NCI-H2107 (cell line): ENCODE measurements at places on chromosomes 12 and 14.

DNA sequence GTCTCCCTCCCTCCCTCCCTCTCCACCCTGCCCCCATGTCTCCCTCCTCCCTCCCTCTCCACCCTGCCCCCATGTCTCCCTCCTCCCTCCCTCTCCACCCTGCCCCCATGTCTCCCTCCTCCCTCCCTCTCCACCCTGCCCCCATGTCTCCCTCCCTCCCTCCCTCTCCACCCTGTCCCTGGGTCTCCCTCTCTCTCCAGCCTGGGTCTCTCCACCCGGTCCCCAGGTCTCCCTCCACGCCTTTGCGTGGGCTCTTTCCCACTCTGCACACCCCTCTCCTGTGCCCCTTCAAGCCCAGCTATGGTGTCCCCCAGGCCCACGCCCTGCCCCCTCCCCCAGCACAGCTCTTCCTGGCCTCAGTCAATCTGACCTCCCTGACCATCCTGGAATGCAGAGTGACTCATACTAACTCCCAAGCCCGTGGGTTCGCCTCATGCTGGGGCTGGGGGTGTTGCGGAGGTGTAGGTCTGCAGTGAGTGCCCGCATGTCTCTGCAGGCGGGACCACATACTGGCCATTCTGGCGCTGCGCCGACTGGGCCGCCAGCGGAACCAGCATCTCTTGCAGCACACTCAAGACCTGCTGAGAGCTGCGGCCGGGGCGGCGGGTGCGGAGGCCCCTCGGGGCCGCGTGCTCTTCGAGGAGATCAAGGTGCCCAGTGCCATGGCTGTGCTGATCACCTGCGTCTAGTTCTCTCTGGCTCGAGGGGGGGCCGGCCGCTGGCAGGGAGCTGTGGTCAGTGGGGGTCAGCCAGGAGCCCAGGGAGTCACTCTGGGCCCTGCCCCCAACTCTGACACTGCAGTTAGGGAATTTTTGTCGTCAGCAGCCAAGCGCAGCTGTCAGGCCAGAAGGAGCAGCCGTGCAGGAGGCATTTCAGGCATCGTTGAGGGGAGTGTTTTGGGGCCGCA is 13.5 kb upstream of the TNFAIP2 start:
- DNase-seq = no peak

DNA sequence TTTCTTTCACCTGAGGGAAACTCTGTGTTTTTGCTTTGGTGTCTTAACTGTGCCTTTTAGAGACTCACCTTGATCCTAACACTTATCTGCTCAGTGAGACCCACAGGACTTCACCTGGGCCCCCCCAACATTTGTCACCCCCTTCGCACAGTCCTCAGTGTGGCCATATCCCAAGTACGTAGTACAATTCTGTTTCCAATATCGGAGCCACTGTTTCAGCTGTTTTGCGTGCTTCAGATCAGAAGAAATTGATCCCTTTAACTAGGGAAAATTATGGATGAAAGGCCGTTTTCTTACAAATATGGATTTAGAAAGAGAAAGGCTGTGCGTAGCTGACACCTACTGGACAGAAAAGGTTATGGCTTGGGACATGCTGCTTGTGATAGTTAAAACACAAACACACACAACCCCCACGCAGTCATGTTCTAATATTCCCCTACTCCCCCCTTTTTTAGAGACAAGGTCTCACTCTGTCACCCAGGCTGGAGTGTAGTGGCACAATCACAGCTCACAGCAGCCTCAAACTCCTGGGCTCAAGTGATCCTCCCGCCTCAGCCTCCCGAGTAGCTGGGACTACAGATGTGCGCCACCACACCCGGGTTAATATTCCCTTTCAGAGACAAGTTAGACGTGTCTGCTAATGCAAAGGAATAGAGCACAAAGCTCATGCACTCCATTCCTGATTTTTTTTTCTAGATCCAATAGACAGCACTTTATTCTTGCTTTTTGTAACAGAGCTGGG is 3.6 kb upstream of the SLC7A8 start:
- DNase-seq = no peak

GRCh38 chr14:51022769-51023168 is 72.1 kb downstream of the TRIM9 start:
- no peak for DNase-seq

GRCh38 chr12:103975368-103975767 is 9.7 kb downstream of the TDG start:
- DNase-seq = no peak

GRCh38 chr12:65164774-65165173 is 4.6 kb upstream of the LEMD3 start:
- no peak for DNase-seq

DNA sequence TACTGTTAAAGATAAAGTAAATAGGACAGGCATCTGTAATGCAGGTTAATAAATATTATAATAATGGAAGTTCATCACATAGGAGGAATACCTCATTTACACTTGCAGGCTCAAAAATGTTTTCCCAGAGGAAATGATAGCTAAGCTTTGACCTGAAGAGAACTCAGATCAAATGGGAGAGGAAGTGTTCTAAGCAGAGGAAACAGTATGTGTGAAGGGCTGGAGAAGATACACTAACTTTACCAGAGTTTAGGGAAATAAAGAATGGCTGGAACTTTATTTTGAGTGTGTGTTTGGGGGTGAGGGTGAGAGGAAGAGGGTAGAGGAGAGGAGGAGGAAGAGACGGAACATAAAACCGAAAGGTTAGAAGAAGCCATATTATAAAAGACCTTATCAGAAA is 34.0 kb upstream of the AP4S1 start:
- no peak for DNase-seq

DNA sequence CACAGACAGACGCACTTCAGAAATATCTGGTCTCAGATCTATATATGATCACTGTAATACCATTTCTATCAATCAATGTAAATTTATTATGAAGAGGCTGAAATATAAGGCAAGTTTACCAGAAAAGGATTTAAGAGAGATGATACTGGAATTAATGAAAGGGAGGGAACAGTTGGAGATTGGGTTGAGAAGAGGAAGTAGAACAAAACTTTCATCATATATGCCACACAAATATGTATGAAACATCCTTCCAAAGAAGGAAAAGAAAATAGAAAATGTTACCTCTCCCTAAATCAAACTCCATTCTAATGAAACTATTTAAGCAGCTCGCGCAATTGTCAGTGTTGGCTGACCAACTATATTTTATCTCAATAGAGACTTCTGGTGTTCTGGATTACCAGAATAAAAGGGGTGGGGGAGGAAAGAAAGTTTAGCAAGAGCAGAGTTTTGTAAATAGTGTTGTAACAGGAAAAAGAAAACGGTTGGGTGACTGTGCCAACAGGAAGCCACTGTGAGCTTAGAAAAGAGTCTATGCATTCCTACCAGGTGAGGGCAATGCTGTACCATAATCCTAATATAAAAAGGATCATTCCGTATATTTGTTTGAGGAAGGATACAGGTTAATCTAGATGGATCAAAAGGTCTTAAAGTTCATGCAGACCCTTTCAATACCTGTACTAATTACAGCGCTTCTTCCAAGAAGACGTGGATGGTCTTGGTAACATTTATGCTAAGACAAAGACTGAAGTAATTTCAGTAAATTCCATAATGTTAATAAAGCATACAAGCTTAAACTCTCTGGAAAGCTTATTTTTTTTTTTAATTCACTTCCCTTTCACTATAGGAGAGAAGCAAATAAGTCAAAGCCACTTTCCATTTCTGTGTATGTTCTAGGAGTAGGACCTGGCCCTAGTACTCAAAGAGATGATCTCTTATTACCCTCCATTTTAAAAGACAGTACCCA is 14.5 kb upstream of the LLPH start:
- DNase-seq = peak; percentile 20
